ENCODE measurements at places on chromosomes 1 and 21. TPM values are rescaled to one million over a fixed set of nuclear protein-coding genes. Genes with fewer than 3 reads are reported as not detected.

DNA sequence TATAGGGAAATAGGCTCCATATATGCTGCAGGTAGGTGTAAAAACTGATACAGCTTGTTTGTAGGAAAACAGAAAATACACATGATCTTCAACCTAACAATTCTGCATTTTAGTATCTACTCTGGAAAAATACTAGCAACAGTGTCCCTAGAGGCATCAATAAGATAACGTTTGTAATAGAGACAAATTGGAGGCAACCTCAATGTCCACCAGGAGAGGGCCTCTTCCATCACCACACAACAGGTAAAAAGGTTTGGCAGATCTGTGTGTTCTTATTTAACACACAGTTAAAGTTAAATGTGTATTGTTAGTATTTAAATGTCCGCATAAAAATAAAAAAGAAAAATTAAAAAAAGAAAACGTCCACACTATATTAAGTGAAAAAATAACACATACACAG is 5.4 kb downstream of the EIF2D start:
- H3K27me3 ChIP-seq, result no peaks in the 10 kb centered on the region
- H3K4me1 ChIP-seq, result peaks cover 11% of the 10 kb centered on the region
- H3K36me3 ChIP-seq, result no peaks in the 10 kb centered on the region
- DNase-seq, result no peak
- no peak overlapping the region for H3K27ac ChIP-seq

DNA sequence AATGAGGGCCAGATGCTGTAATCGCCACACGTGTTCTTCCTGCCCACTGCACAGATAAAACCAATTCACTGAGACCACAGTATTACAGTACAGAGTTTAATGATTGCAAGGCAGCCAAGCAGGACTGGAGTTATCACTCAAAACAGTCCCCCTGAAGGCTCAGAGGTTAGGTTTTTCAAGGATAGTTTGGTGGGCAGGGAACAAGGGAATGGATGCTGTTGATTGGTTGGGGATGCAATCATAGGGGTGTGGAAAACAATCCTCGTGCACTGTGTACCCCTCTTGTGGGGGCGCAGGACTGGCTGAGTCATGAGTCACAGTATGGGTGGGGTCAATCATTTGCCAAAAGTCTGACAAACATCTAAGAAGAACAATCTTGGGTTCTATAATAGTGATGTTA is 12.4 kb upstream of the USP1 start:
- H3K4me3 ChIP-seq, result no peak overlapping the region
- no peak for DNase-seq
- H3K27me3 ChIP-seq, result no peaks in the 10 kb centered on the region
- no peaks in the 10 kb centered on the region for H3K4me1 ChIP-seq
- H3K27ac ChIP-seq, result no peak overlapping the region

GRCh38 chr1:61426885-61427284 is 298.1 kb downstream of the TM2D1 start:
- H3K4me1 ChIP-seq, result no peaks in the 10 kb centered on the region
- no peaks in the 10 kb centered on the region for H3K36me3 ChIP-seq
- no peak overlapping the region for H3K27ac ChIP-seq
- DNase-seq, result no peak

- no peak overlapping the region for H3K4me3 ChIP-seq
- H3K4me1 ChIP-seq, result no peaks in the 10 kb centered on the region
- no peak overlapping the region for H3K27ac ChIP-seq
- no peak for DNase-seq
These were observed 44.2 kb upstream of the LPGAT1 start for GRCh38 chr1:211874521-211875347.

GRCh38 chr1:86375688-86376087 is 20.4 kb downstream of the ODF2L start:
- no peaks in the 10 kb centered on the region for H3K27me3 ChIP-seq
- H3K36me3 ChIP-seq, result no peaks in the 10 kb centered on the region
- H3K4me3 ChIP-seq, result no peak overlapping the region
- H3K27ac ChIP-seq, result no peak overlapping the region

GRCh38 chr1:156549390-156549789 is 23.0 kb downstream of the IQGAP3 start:
- no peak overlapping the region for H3K27ac ChIP-seq
- no peaks in the 10 kb centered on the region for H3K4me1 ChIP-seq
- no peak overlapping the region for H3K4me3 ChIP-seq
- DNase-seq, result no peak
- H3K27me3 ChIP-seq, result no peaks in the 10 kb centered on the region

DNA sequence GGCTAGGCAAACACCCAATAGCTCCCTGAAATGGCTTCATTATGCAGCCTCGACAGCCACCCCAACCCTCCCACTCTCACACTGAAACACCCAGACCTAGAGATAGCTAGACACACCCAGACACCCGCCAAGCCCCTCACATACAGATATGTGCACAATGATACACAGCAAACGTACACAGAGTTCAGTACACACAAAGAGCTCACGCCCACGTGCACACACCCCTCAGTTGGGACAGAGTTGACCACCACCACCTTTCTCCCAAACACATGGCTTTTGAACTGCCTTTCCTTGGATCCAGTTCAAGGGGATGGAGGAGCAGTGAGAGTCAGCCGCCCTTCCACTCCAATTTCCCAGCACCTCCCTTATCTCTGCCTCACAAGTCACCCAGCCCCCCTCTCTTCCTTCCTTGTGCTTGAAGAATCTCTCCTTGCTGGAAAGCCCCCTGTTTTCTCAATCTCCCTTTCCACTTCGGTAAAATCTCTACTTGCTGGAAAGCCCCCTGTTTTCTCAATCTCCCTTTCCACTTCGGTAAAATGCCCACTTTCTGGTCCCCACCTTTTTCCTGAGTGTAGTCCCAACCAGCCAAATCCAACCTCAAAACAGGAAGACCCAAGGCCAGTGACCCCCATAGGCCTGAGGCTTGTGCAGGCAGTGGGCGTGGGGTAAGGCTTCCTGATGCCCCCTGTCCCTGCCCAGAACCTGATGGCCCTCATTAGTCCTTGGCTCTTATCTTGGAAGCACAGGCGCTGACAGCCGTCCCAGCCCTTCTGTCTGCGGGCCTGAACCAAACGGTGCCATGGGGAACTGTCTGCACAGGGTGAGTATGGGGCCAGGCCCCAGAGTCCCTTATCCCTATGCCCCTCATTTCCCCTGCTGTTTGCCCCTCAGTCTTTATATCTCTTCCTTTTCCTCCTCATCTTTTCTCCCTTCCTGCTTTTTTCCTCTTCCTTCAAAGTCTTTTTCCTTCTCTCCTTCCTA is at the start of gene ACKR1:
Gene ACKR1 (plus strand): TSS at position 715 of the 981 bp plus-strand sequence. CDS start 85 bp downstream, at position 800.
- no peak within 1 kb of the TSS for H3K4me3 ChIP-seq
- DNase-seq, result no peak
- no peaks in the 10 kb centered on the region for H3K36me3 ChIP-seq
- H3K4me1 ChIP-seq, result no peaks in the 10 kb centered on the region
- H3K27me3 ChIP-seq, result peaks cover 13% of the 10 kb centered on the region

DNA sequence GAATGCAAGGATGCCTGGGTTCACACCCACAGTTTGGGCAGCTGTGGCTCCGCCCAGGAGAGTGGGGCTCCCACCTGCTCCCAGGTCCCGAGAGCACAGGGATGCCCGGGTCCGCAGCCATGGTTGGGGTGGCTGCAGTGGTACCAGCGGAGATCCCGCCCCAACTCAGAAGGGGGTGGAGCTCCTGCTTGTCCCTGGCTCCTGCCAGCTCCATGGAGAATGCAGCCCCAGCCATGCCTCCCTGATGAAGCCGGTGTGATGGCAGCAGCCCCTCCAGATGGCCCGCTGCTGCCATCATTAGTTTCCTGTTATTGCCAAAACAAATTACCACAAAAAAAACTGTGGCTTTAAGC is 113.1 kb upstream of the RUNX3 start:
- no peak for DNase-seq
- H3K4me3 ChIP-seq, result no peak overlapping the region

DNA sequence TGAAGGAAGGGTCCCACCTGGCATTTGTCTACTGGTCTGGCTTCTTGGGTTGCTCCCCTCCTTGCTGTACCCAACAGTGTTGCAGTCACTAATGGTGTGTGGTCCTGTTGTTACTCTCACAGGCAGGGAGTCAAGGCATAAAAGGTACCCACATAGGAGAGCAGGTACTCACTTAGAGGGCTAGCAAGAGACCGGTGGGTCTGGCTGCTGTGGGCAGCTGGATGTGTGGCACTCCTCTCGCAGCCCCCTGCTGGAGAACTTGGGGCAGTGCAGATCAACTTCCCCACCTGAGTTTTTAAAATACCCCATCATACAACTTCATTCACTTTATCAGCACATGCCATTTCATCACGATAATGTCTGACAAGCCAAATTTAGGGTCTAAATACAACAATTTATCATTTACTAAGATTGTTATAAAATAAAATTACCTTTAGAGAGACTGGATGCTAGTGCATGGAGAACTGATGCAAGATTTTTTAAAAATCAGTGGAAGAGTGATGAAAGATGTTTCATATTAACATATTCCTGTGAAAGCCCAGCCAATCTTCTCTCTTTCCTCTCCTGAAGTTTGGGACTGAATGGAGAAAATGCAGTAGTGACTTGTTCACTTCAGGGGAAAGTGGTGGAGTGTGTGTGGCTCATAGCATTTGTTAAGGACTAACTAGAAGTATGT is 42.8 kb downstream of the ACP6 start:
- H3K27me3 ChIP-seq, result no peaks in the 10 kb centered on the region
- H3K4me3 ChIP-seq, result no peak overlapping the region
- H3K36me3 ChIP-seq, result peaks cover 18% of the 10 kb centered on the region
- no peak overlapping the region for H3K27ac ChIP-seq
- DNase-seq, result peak; percentile 41

DNA sequence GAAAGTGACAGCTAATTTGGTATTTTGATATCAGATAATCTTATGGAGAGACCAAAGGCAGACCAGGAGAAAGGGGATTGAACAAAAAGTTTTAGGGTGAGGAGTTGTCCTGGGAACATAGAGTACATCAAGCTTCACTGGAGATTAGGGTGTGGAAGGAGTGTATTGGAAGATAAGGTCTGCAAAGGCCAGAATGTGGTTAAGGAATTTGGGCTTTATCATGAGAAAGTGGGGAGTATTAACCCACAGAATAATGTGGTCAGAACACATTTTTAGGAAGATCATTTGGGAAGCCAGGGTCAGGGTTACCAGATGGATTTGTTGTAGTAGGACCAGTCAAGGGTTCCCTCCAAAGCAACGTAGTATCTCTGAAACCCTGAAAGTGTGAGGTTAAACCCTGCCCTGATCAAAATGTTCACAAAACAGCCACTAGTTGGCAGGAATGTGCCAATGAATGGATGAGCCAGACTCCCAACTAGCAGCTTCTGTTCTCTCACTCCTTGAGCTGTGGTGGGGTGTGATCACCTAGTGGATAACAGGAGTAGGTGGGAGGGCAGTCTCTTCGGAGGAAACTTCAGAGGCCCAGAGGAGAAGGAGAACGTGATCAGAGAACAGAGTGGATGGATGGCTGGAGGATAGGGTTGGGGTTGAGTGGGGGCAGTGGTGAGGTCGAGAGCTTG is 35.8 kb downstream of the SLC2A1 start:
- no peak overlapping the region for H3K4me3 ChIP-seq
- H3K4me1 ChIP-seq, result peaks cover 11% of the 10 kb centered on the region
- H3K27me3 ChIP-seq, result no peaks in the 10 kb centered on the region
- DNase-seq, result no peak
- no peak overlapping the region for H3K27ac ChIP-seq

DNA sequence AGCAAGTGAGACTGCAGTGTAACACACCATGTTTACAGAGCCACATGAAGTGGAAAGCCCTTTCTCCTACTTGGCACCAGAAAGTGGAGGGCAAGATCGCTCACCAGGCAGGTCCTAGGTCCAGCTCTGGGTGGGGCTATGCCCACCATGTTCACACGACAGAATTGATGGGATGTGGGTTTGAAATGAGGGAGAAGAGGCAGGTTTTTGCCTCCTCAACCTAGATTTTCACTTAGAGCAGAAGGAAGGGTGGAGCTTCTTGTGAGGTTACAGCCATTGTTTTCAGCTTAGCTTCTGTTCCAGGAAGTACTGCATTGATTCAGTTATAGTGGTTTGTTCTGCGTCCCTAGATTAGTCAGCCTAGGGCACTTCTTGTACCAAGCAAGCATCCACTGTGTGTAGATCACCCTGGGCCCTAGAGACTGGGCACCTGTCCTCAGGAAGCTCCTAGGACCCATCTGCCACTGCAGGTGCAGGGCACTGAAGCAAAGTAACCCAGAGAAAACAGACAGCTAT is 2.3 kb downstream of the CD53 start:
- H3K27ac ChIP-seq, result no peak overlapping the region
- H3K36me3 ChIP-seq, result no peaks in the 10 kb centered on the region
- DNase-seq, result no peak
- H3K27me3 ChIP-seq, result no peaks in the 10 kb centered on the region
- peak overlapping the region; percentile 50 for H3K4me3 ChIP-seq

DNA sequence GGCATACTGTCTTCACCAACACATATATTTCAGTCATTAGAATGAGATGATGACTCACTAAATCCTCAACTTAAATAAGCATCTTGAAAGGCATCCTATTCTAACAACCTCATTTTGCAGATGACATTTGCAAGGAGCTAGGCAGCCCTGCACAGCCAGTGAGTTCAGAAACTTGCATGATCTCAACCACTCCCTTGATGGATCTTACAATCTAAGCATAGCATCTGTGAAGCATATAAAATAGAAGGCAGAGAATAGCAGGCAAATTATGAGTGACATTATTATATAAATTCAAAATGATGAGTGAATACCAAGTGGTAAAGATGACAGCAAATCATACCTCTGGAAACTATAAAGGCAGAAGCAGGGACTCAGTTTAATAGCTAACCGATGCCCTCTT is 31.6 kb downstream of the KRTAP20-3 start:
- no peak overlapping the region for H3K4me3 ChIP-seq
- no peaks in the 10 kb centered on the region for H3K27me3 ChIP-seq
- H3K27ac ChIP-seq, result no peak overlapping the region

- no peak overlapping the region for H3K27ac ChIP-seq
- H3K27me3 ChIP-seq, result no peaks in the 10 kb centered on the region
- no peak overlapping the region for H3K4me3 ChIP-seq
- H3K36me3 ChIP-seq, result no peaks in the 10 kb centered on the region
These were observed 213.5 kb downstream of the LYPLAL1 start for GRCh38 chr1:219387211-219387610.

GRCh38 chr1:17927952-17928351 is 172.8 kb downstream of the ACTL8 start:
- no peak for DNase-seq
- H3K36me3 ChIP-seq, result no peaks in the 10 kb centered on the region
- H3K27me3 ChIP-seq, result peaks cover 10% of the 10 kb centered on the region

Gene CFHR2
- 0.28 TPM for total RNA-seq

Gene ZFP69B
- total RNA-seq, result 0.81 TPM

Gene NTNG1
- 0.13 TPM for total RNA-seq

Gene VCAM1
- total RNA-seq, result 64.7 TPM

Gene C1orf87
- total RNA-seq, result 0.14 TPM

Gene WDR64
- not detected for total RNA-seq

Gene PPP1R12B
- total RNA-seq, result 16.6 TPM

Gene KISS1
- total RNA-seq, result not detected

Gene DTL
- total RNA-seq, result 11.4 TPM
